ENCODE measurements at places on chromosomes 7 and 10.

DNA sequence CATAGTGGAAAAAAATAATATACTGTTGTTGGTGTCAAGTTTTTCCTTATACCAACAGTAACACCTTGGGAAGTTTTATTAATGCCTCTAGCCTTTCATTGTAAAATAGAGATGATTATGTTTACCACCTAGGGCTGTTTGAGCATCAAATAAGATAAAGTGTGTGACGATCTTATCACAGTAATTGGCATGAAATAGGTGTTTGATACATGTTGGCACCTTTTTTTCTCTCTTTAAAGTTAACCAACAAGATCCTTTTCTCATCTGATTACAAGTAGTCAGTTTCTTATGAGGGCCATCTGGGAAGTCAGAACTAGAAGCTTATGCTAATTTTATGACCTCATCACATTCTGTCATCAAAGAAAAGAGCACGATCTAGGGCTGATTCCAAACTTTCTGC, 669.5 kb downstream of the CCSER2 start:
- DNase-seq: no peak

GRCh38 chr7:43112941-43113621, 634 bp downstream of the HECW1 start:
- peak; percentile 61 for DNase-seq

DNA sequence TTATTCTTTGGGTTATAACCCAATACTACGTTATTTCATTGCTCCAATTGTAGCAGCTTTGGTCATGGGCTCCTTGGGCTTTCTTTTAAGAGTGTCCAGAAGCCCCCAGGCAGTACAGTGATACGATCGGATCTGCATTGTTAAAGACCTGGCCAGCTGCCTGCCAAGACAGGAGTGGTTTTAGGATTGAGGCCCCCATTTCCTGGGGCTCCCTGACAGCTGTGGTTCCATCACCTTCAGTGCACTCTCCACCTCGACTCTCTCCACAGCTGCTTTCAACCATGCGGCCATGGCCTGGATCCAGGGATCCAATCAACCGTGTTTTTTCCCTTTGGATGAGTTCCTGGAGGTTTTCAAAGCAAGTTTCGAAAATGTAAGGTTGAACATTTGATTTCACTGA, 123.4 kb upstream of the BTBD16 start:
- DNase-seq: peak; percentile 31

- no peak for DNase-seq
These were observed 733.1 kb downstream of the TYW1 start for GRCh38 chr7:67729771-67730170.

GRCh38 chr7:29413626-29414136, 150.0 kb upstream of the PRR15 start:
- DNase-seq: no peak

- no peak for DNase-seq
These were observed 44.2 kb downstream of the BLNK start for GRCh38 chr10:96227206-96227605.

- no peak for DNase-seq
These were observed 59.8 kb upstream of the SMNDC1 start for GRCh38 chr10:110364531-110364937.

- DNase-seq: no peak
These were observed 63.7 kb downstream of the PRKG1 start for GRCh38 chr10:51137756-51138529.

DNA sequence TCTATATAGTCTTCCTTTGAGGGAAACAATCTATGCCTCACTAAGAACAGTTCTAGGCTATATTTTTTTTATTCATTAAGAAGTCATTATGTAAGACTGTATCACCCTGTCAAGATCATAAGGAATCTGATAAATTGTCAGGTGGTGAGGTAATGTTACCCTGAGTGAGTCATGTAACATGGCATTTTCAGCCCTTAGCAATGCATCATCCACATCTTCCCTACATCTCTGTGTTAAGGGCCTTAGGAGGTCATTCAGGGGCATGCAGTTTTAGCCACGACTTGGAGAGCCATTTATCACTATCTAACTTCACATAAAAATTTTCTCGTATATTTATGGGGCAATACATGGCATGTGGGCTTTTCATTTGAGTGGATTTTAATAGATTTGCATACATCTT, 924.5 kb upstream of the MBL2 start:
- DNase-seq: no peak

- DNase-seq: no peak
These were observed 131.5 kb upstream of the PFKP start for GRCh38 chr10:2935647-2936386.

DNA sequence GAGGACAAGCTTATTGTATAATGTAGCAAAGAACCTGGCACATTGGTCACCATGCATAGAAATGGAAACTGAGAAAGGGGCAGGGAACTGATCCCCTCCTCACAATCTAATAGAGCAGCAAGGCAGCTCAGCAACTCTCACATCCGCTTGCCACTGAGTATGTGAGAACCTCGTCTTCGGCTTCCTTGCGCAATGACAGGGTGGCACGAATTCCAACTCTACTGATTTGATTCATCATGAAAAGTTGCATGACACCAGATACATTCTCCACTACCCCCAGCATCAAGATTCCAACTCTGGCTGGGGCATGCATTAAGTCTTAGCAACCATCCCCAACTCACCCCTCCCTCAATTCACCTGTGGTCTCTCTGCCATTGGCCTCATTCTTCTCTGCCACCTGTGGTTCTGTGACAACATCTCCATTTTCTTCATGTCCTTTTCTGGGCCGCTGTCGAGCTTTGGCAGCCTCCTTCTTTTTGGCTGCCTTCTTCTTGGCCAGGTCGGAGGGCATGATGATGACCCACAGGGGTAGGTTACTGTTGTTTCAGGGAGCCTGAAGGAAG, 976 bp downstream of the ABCF2 start:
- DNase-seq: peak; percentile 40

GRCh38 chr10:18743926-18744325, 84.7 kb downstream of the ARL5B start:
- no peak for DNase-seq

- DNase-seq: no peak
These were observed 493.2 kb upstream of the AUTS2 start for GRCh38 chr7:69105092-69105491.

DNA sequence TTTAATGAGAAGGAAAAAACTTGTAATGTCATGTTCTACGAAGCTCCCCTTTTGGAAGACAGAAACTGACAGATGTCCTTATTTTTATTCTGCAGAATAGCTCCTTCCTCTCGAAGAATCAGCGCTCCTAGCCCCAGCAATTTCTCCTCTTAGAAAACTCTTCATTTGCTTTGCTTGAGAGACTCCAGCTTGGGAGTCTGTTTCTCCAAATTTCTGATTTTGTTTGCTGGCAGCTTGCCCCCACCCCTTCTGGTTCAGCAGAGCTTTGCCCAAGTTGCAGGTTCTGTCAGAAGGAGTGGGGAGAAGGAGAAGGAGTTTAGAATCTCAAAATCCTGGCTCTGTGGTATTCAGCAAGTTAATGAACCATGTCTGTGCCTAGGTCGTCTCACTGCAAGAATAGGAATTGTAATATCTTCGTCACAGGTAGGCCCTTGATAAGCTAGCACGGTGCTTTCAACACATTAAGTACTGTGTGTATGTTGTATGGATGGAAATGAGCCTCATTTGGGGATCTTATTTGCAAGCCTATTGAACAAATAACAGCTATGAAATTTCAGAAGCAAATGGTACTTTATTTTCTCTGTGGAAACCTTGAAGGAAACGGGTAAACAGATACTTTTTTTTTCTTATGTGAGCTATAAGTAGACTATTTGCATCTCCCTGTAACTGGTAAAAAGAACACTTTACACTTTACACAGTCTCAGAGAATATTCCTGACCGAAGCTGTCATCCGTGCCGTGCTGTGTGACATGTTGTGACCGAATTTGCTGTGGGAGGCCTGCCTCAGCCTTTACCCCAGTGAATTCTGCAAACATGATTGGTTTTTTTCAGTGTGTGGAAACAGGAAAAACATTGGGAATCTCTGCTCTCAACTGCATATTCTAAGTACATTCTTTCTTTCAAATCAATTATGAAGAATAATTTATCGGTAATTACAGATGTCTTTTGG, 290.9 kb downstream of the CAMK1D start:
- DNase-seq: no peak

DNA sequence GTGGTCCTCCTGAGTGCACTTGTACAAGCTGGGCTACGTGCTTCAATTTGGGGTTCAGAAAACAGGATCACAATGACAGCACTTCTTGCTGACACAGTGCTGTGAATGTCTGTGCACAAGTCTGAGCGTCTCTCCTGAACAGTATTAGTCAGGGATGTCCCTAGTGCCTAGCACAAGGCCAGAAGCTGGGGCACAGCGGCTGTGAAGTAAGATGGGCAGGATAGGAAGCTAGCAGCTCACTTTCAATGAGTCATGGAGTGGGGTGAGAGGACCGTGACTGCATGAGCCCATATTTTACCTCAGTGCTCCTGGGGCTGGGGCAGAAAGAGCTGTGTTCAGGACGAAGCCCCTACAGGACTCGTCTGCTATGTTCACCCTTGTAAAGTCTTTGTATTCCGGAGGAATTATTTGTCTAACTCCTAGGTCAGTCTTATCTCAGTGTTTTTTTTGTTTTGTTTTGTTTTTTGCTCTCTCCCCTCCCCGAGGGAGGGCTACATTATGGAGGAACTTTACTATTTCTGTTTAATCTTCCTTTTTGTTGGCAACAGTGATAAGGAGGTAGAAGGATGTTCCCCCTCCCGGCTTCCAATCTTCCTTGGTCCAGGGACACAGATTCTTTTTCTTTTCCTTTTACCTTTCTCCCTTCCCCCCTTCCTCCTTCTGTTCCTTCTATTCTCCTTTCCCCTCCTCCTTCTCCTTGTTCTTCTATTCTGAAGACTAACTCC, 2.8 kb upstream of the LRMDA start:
- no peak for DNase-seq

Measured in right cardiac atrium (tissue), 5 donors.